CD4-positive, alpha-beta T cell treated with Interleukin-2 at 100 ng/mL for 4 hours (primary cell): ENCODE measurements at places on chromosomes 13 and 19.

DNA sequence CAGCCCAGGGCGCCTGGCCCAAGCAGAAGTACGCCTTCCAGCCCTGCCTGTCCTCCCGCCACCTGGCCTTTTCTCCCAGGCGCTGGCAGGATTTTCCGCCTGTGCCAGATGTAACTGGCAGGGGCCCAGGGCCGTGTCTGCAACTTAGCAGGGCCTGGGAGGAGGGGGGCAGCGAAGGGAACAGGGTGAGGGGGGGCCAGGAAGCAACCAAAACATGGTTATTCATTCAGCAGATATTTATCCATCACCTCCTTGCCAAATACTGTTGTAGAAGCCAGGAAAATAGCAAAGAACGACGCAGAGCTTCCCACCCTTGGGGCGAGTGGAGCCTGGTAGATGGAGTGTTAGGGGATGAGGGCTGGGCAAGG, 5.6 kb downstream of the TLE6 start:
- DNase-seq: no peak

- DNase-seq: no peak
Observed at GRCh38 chr13:74820809-74821208, 661.2 kb downstream of the TBC1D4 start.

GRCh38 chr19:11164879-11165406, 9.4 kb upstream of the SPC24 start:
- no peak for DNase-seq

DNA sequence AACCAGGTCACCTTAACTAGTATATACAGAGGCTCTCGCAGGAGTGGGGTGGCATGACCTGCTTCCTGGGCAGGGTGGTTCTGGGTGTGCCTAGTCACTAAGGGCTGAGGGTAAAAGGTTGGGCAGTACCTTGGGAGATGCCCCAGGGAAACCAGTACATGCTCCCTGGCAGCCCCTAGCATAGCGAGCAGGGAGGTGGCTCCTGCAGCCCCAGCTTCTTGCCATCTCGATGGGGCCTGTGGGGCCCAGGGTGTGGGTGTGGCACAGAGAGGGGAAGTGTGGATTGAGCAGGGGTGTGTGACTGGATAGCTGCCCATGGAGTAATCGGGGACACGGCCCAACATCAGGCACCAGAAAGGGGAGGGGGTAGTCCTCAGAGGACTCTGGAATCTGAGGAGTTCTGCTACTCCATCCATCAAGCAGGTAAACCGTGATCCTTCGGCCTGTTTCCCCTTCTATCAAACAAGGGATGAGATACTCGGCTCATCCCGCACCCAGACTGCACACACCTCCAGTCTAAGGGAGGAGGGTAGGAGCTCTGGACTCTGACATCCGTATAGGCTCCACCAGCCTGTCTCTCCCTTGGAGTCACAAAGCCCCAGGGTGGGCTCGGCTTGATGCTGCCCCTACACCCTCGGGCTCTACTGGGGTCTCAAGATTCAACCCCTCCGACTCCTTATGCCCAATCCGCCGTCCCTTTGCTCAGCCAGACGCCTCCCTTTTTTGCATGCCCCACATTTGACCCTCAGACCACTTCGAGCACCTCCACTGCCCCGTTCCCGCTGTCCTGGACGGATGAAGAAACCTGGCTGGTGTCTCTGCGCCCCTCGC, 1.1 kb downstream of the ZBTB45 start:
- DNase-seq: no peak

GRCh38 chr13:64912141-64912540, 2318.0 kb downstream of the PCDH9 start:
- DNase-seq: no peak

DNA sequence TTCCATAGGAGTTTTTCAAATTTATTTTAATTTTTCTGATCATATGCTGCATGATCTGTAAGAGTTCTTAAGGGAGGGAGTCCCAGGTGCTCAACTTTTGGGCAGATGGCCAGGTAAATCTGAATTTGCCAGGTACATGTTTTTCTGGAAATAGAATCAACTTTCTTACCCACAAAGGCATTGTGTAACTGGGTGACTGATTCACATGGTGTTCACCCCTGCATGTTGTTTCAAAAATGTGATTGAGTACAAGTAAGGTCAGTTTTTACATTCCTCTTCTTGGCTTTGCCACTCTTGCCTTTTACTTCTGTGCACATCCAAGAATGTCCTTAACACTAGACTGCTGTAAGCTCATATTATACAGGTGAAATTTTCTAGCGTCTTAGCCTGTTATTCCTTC, 30.4 kb downstream of the RB1 start:
- no peak for DNase-seq

DNA sequence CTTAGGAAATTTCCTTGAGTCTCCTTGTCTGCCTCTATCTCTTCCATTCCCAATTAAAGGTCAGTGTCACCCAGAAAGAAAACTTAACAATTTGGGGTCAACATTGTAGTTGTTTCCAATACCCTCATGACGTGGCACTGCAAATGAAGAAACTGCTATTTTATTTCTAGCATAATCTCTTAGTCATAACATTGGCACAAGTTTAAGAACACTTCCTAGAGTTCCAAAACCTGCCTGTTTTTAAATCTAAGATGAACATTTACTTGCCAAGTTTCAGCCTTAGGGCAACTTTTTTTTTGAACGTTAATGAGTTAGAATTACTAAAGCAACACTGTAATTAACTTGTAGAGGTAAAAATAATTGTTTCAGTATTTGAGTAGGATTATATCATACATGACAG, 108.0 kb downstream of the LMO7 start:
- DNase-seq: no peak

GRCh38 chr13:35923347-35923746, 207.8 kb downstream of the DCLK1 start:
- DNase-seq: no peak

DNA sequence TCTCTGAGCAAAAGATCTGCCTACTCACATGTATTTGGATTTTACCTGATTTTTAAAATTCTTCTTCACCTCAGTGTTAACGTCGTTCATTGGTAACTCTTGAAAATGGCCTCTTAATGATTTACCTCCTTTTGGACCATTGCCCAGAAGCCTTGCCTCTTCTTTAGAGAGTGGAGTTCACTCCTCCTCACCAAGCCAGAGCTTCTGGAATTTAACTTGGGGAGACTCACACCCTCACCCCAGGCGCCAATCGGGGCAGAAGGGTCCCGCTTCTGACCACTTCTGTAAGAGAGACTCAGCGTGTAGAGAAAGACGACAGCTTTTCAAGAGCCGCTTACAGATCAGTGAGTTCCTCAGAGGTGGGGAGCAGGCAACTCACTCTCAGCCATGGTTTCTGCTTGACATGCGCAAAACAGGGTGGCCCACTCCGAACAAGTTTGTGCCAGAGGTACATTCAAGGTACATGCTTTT, 2.7 kb downstream of the PNMA8C start:
- DNase-seq: no peak

DNA sequence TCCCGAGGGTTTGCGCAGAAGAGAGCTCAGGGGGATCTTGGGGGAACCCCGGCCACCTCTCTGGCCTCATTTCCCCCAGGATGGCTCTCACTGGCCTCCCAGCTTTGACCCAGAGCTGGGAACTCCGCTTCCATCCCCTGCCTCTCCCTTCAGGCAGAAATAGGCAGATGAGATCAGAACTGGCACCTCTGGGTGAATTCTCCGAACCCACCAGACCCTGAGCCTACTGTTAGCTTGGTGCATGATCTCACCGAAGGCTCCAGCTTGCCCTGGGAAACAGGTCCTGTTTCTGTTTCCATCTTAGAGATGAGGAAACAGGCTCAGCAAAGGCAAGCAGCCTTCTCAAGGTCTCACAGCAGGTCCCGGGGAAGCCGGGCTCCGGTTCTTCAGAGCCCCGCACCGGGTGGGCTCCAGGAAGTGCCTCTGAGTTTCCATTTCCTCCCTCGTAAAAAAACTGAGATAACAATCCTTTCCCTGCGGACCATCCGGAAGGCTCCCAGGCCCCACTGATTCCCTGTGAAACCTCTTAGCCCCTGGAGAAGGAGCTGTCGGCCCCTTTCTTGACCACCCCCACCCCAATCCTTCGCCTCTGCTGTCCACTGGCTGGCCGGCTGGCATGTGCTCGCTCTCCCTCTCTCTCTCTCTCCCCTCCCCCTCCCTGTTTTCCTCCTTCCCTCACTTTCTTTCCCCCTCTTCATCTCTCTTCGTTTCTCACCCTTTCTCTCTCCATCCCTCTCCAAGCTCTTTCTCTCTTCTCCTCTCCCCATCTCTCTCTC, 2.1 kb downstream of the NECTIN2 start:
- DNase-seq: no peak

- no peak for DNase-seq
Observed at GRCh38 chr19:33705860-33706259, 84.1 kb downstream of the CHST8 start.
